SK-N-SH (cell line): ENCODE measurements at places on chromosomes 2 and 18. TPM values are rescaled to one million over a fixed set of nuclear protein-coding genes. Genes with fewer than 3 reads are reported as not detected.

ST8SIA5 gene
- polyA plus RNA-seq: 0.06 and 0.08 TPM in 2 replicates

IL1B gene
- polyA plus RNA-seq: 0.25 and 0.60 TPM in 2 replicates

CRYGC gene
- polyA plus RNA-seq: 0.21 and 0.31 TPM in 2 replicates

DNA sequence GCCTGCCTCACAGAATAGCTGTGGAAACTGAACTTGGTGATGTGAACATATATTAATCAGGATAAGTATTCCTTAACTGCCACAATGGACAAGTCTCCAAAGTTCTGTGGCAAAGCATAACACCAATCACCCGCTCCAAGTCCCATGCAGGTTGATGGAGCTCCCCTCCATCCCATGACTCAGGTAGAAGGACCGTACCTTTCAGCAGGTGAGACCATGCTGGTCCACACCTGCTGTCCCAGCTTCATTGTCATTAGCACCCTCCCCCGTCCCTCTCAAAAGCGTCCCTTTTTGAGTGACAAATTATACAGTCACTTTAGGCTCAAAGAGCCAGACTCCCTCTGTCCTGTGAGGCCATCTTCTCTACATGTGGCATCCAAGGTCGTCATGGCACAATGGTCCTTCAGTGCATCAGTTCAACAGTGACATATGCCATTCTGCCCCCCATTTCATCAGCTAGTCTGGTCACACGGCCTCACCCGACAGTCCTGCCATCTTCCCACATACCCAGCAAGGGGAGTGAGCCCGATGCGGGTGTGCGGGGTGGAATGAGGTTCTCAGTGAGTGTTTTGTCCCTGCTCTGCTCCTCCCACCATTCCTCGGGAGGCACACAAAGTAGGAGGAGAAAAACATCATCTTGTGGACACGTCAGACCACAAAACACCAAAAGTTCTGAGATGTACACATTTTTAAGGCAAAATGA is 136.7 kb upstream of the MYCN start:
- no peak for DNase-seq

DNA sequence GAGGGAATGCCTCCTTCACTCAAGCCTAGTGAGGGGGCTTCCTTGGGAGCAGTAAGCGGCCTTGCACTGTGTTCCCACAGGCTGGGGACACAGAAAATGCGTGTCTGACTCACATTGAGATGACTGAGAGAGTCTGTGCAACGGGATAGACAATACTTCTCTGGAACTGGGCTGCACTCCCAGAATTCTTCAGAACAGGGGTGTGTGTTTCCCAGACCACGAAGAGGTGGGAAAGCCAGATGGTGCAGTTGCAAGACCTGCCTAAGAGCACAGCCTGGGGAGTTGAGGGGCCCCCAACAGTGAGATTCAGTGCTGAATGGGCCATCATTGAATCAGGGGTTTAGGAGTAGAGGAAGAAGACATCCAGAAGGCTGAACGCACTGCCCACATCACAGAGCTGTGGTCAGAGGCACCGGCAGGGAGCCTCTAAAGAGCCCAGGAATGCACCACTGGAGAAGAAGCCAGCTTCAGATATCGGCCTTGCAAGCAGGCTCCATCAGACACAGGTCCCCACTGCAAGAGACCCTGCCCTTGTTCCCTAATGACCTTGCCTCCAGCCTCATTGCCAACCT is 36.6 kb upstream of the MRPL19 start:
- no peak for DNase-seq

DNA sequence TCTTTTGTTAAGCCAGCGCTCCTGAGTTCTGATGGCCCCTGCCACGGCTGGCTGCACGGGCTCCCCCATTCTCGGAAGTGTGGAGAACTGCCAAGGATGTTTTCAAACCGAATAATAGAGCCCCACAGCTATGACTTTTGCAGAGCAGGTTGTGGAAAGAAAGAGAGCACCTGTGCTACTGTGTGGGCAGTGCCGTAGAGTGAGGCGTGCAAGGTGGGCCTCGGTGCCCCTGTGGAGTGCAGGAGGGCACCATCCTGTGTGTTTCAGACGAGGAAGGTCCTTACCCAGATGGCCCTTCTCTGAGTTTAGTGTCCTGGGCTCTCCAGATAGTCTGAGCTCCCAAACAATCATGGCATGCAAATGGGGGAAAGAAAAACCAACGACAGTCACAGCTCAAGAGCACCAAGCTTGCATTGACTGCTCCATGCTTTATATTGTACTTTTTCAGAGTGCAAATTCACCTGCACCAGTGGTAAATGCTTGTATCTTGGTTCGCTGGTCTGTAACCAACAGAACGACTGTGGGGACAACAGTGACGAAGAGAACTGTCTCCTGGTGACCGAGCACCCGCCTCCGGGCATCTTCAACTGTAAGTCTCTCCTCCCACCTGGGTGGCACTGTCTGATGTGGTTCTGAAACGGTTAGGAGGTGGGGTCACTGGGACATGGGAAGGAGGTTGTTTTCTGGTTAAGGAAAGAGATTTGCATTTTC is 219.4 kb downstream of the LDLRAD4 start:
- DNase-seq: no peak

- DNase-seq: no peak
These were observed 28.0 kb downstream of the LIMS1 start for GRCh38 chr2:108562274-108562673.

DNA sequence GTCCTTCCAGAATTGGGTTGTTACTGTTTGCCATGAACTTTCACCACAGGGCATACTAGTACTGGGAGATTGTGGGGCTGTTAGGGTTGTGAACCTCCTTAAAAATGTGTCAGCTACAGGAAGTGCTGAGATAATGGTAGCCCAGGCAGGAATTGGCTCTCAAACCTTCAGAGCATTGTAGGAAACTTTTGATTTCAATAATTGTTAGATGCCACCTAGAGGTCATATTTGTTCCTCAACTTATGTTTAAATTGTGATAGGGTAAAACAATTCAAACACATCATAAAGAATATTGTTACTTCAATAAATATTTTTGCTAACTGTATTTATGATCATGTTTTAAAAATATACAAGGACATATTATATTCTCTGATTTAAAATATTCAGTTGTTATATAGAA is 594.6 kb downstream of the ADCYAP1 start:
- DNase-seq: no peak

GRCh38 chr2:217994776-217995274 is 8.0 kb downstream of the TNS1 start:
- DNase-seq: no peak

GRCh38 chr2:157747695-157748370 is 119.2 kb upstream of the ACVR1C start:
- peak; percentile 17 for DNase-seq
